ENCODE measurements at places on chromosomes 5 and 9.

DNA sequence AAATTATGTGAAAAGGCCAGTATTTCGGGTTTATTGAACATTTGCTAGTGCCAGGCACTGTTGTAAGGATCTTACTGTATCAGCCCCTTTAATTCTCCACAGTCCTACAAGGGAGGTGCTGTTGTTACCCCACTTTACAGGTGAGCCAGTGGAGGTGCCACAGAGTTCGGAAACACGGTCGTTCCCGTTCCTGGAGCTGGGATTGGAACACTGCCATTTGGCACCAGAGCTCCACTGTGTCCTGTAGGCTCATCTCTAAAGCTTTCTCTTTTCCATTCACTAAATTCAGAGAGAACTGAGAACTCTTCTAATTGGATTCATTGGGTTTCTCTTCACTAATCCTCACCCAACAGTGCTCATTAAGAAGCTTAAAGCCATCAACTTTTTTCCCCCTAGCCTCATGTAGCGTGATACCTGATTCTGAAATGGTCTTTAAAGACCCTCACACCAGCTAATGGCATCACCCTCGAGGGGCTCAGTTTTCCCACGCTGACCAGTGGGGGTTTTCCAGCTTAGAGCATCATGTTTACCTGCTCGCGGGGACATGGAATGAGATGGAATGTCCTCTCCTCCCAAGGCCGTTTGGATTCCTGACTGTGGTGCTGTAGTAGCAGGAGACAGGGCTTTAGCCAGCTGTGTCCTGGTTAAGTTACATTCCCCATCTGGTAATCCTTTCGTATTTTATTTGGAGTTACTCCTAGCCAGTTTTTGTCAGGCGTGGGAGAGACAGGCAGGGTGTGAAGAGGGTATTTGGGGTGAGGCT lies 5.8 kb downstream of the ERGIC1 start:
- no peak for DNase-seq

GRCh38 chr5:103364074-103364473 lies 105.5 kb downstream of the MACIR start:
- no peak for DNase-seq

GRCh38 chr9:18327121-18327520 lies 146.8 kb upstream of the ADAMTSL1 start:
- DNase-seq, result no peak

DNA sequence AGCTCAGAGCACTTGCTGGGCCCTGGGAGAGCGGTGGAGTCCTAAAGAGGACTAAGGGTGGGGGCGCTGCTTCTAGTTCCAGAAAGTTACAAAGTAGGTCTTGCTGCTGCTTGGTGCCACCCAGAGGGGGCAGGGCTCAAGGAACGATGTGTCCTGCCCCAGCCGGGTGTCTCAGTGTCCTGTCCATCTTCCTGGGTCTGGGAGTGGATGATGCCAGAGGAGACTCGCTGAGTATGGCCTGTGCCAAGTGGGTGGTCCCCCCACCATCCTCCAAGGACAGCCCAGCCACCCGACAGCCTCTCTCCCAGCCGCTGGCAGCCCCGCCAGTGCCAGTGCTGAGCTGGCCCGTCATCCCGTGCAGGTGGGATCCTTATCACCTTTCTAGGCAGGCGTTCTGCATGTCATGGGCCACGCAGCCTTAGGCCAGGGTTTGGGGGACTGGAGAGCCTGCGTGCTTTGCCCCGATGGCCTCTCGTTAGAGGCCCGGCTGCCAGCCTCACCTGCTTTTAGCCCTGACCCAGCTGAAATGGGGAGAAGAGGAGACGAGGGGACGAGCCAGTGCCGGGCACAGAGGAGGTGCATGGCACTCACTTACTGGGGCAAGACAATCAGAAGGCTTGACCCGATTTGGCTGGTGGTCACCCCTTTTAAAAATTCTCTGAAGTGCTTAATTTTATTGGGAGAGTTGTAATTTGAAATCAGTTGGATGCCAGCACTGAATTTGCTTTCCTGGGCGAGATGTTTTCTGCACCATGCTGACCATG lies 5.6 kb downstream of the WNK2 start:
- no peak for DNase-seq

DNA sequence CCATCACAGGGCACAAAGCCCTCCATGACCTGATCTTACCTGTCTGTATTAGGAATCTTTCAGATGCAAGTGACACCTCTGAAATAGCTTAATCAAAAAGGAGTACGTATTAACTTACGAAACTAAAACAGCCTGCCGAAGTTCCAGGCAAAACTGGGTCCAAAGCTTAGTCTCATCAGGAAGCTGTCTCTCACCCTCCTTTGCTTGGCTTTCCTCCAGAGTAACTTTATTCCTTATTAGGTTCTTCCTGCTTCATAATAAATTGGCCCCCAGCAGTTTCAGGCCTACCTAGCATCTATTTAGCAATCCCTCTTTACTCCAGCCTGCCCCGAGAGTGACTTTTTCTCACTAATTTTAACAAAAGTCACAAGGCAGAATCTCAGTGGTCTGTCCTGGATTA lies 58.4 kb upstream of the STK32A start:
- no peak for DNase-seq

GRCh38 chr9:92206488-92206887 lies 87.0 kb downstream of the IARS1 start:
- DNase-seq, result no peak

- DNase-seq, result no peak
These were observed 808 bp downstream of the SPOCK1 start for GRCh38 chr5:137498301-137498735.

DNA sequence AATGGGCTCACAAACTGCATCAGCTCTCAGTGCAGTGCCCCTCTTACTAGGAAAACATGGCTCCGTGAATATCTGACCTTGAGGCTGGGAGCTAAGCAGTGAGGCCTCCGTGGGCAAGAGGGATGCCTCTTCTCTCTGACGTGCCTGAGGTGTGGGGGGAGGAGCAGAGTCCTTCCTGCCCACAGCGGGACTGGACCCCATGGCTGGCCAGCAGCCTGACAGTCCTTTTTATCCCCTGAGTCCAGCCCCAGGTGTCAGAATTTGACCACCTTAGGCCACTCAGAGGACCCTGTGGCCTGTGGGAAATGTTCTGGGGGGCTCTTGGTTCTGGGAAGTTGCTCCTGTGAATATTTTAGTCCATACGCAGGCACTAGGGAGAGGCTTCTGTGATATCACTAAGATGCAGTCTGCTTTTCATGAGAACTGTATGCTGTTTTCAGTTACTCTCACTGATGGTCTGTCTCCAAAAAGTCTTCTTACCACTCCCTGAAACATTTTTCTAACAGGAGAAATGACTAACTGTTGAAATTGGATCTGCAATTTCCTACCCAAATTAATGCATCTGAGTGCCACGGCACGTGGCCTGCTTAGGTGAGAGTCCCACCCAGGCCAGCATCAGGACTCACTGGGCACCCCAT lies 23.4 kb downstream of the ANGPTL2 start:
- DNase-seq, result no peak

DNA sequence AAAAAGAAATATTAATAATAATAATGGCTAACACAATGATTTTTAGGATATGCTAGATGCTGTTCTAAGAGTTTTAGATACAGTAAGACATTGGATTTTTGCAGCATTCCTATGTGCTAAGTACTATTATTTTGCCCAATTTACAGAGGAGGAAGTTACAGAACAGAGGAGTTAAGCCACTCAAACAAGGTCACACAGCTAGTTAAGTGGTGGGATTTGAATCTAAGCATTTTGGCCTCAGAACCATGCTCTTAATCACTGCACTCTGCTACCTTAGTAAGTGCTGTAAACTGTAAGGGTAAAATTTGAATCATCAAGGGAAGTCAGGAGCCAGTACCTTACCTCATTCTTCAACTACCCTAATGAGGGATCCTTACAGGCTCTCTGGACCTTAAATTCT lies 25.4 kb downstream of the RPS23 start:
- DNase-seq, result no peak

GRCh38 chr9:87545858-87546257 lies 48.2 kb downstream of the DAPK1 start:
- DNase-seq, result no peak

GRCh38 chr9:121727295-121728020 lies 76.0 kb downstream of the DAB2IP start:
- peak; percentile 33 for DNase-seq

DNA sequence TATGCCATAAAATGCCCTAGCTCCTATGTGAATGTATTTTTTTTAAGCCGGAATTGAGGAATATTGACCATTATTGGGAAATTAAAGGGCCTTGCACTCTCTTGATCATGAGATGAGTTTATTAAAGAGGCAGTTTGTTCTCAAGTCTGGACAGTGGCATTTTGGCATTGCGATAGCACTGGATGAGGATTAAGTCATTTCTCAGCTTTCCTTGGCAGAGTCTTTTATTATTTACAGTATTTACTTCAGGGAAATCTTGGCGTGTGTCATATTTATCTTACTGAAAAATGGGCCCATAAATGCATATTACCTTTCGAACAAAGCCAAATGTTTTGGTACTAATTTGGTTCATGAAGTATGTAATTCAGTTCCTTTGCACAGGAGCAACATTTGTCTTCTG lies 194.4 kb downstream of the EBF1 start:
- no peak for DNase-seq

GRCh38 chr9:134293031-134293521 lies 33.2 kb upstream of the RXRA start:
- no peak for DNase-seq

- no peak for DNase-seq
These were observed 8.4 kb downstream of the FNBP1 start for GRCh38 chr9:130034570-130034969.

DNA sequence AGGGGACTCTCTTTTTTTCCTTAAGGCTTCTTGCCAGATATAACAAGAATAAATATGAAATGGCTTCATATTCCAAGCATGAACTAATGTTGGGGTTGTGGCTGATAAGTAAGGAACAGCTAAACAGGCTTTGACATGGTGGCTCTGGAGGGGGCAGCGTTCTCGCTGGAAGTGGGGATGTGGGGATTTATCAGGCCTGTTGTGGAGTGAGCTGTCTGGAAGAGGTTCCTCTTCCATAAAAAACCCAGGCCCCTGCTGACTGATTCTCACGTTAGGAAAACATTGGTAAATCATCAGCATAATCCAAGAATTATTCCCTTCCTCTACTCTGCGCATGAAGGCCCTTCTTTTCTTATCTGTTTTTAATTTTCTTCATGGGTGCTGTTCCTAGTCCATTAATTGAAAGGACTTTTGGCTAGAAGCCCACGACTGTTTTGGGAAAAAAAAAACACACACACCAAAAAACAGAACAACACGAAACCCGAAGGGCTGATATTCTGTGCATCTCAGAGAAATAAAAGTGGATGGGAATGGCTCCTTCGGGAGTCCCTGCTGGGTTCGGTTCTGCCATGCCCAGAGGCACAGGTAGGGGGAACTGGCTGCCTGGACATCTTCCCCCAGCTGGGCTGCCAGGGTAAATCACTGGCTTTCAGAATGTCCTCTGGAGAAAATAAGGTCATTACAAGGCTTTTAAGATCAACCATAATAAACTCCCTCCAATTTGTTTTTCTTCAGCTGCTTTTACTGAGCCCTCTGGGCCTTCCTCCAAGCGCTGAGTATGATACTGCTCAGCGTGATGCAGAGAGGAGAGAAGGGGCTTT lies 297.0 kb downstream of the SLIT3 start:
- DNase-seq, result no peak

GRCh38 chr5:35182910-35183535 lies 47.3 kb downstream of the PRLR start:
- peak; percentile 60 for DNase-seq

DNA sequence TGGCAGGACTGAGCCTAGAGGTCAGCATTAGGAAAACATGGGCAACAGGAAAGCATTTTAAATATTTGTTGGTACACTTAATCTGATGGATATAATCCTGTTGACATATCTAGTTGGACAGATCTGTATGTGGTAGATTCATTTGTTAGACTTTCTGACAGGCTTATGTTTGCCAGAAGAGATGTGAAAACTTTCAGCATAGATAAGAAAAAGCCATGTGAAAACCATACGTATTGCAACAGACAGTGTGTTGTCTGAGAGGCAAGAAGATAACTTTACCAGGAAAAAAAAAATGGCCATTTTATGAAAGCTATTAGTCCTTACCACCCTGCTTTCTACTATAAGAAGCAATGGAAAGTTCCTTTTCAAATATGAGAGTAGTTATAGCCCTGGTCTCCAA lies 1902.2 kb upstream of the C9orf72 start:
- DNase-seq, result no peak

- DNase-seq, result no peak
These were observed 11.0 kb downstream of the TRIO start for GRCh38 chr5:14153932-14154731.

- DNase-seq, result no peak
These were observed 180.4 kb downstream of the MLLT3 start for GRCh38 chr9:20441711-20442423.

DNA sequence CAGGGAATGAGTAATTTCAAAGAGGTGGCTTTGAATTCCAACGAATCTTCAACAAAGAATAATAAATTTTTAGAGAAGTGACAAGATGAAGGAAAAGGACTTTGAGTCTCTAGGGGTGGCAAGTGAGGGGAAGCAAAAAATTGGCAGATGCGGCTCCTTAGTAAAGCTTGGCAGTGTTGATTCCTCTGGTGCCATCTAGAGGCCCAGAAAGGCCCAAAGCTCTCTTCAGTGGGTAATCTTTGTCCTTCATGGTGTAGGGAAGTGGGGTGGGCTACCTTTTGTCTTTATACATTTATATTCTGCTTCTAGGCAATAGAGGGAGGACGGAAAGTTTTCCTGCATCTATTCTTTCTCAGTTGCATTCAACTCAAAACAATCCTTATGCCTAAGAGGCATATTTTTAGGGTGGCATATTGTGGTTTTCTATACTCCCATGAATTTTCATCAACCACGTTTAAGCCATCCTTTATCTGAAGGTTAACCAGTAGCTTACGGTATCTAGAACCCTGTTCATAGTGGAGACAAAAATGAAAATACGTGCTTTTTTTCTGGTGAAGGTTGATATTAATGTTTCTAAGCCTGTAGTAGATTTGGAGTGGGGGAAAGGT lies 17.5 kb upstream of the ROPN1L start:
- DNase-seq, result no peak

DNA sequence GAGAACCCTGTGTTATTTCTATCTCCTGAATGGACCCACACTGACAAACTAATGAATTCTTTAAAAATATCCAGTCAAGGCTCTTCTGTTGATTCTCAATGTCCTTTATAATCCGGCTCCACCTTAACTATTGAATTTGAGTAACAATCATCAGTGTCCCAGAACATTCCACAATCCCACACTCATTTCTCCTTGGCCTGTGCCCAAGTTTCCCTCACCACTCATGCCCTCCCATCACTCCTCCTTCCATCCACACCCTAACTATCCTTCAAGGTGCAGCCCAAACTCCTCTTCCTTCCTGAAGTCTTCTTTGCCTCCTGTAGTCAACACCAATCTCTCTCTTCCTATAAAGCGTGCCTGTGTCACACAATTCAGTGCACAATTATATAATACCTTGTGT lies 106.1 kb downstream of the NUDT12 start:
- no peak for DNase-seq

DNA sequence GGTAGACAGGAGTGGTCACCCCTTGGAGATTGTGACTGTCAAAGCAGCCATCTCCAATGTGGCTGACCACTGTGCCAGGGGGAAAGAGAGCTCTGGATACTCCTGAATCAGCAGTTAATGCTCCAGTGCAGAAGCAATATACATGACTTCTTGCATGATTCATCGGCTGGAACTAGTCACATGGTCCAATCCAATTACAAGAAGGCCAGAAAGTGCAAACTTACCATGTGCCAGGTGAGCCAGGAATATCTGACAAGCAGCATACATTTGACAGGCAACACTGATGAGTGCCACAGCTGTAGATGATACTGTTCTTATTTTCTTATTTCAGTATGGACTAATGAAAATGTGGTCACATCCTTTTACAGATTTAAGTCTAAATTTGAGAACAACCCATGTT lies 440.0 kb upstream of the MPDZ start:
- no peak for DNase-seq

- DNase-seq, result peak; percentile 51
These were observed 20.6 kb upstream of the PTGES start for GRCh38 chr9:129773262-129774048.

- no peak for DNase-seq
These were observed 48.2 kb upstream of the FBXW11 start for GRCh38 chr5:172054611-172055153.

All from tibial nerve (tissue), 4 donors.